ENCODE measurements at places on chromosomes 7 and 10.

- DNase-seq, result peak; percentile 72
Measured at GRCh38 chr10:2968401-2969058, 98.8 kb upstream of the PFKP start.

- no peak for DNase-seq
Measured at GRCh38 chr10:69295027-69295636, 16.8 kb downstream of the HK1 start.

DNA sequence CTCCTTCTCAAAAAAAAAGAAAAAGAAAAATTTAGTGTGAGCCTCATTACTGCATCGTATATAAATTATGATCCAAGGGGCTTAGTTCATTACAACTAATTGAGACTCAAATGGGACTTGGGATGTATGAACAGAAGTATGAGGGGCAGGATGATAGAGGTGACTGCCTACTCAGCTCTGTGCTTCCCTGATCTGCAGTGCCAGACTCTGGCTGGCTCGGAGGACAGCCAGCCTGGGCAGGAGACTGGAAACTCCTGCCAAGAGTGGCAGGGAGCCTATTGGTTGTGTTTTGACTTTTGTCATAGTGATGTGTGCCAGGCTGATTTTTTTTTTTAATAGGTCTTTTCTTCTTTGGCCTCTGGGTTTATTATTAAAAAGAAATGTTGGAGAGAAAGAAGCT is 73.8 kb upstream of the GTF2IRD1 start:
- DNase-seq, result no peak

GRCh38 chr10:15739254-15739970 is 19.7 kb upstream of the ITGA8 start:
- no peak for DNase-seq

DNA sequence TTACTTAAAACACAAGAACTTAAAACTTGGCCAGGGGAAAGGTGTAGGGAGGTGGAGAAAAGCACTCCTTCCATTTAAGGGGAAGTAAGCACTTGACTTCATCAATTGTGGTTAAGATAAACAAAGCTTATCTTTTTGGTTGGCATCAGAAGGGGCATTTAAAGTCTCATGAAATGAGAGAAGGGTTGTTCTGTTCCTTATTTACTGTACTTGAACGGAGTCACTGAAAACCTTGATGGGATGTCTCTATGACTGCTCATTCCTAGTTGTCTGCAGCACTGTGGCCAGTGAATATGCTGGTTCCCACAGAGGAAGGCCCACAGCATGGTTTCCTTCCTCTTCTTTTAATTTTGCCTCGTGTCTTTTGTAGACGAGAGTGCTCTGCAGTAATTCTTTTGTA is 229.3 kb downstream of the AUTS2 start:
- DNase-seq, result no peak

- peak; percentile 43 for DNase-seq
Measured at GRCh38 chr10:111973306-111973705, 210.3 kb downstream of the GPAM start.

DNA sequence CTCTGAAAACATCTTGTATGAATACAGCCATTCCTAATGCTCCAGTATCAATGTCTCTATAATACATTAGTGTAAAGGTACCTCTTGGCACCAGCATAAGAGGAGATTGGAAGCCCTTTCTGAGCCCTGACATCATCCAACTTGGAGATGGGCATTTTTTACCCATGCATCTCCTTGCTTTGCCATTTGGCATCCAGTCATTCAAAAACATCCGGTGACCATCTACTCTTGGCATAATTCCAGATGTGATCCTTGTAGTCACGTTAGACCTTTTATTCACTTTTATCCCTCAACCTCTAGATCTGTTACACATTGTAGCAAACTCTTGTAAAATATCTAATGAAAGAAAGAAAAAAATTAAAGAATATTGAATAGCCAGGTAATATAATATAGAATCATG is 17.9 kb upstream of the SGMS1 start:
- DNase-seq, result no peak

DNA sequence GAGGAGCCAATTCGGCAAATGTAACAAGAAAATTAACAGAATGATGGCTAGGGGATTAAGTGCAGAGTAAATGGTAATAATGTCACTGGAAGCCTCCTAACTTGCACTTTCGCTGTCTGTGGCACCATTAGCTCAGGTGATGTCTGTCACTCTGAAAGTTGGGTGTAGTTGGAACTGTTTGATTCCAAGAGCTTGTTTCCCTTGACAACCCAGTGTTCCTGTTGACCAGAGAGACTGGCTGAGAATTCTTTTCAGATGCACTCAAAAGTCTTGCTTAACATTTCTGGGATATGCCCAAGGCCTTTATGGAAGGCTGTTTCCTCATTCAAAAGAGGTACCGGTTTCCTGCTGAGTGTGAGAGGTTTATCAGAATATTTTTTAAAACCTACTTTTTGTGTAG is 49.6 kb downstream of the PLPP4 start:
- DNase-seq, result peak; percentile 52

GRCh38 chr7:87091487-87092066 is 32.1 kb upstream of the ELAPOR2 start:
- no peak for DNase-seq

DNA sequence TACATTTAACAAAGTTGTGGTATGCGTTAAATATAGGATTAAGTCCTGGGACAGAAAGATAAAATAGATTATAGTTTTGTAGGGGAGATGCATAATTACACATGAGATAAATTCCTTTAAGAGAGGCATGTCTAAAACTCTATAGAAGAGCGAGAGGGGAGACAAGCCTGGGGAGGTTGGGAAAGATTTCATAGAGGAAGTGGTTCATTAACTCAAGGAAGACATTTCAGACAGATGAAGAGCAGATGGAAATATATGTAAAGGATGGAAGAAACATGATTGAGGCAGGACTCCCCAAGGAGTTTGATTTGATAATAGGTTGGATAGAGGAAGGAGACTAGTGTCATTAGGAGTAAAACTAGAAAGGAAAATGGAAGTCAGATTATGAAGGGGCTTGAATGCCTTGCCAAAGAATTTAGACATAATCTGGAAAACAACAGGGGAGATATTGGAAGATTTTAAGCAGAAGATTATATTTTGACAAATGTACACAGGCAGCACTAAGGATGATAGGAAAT is 96.1 kb downstream of the PHTF2 start:
- DNase-seq, result no peak

DNA sequence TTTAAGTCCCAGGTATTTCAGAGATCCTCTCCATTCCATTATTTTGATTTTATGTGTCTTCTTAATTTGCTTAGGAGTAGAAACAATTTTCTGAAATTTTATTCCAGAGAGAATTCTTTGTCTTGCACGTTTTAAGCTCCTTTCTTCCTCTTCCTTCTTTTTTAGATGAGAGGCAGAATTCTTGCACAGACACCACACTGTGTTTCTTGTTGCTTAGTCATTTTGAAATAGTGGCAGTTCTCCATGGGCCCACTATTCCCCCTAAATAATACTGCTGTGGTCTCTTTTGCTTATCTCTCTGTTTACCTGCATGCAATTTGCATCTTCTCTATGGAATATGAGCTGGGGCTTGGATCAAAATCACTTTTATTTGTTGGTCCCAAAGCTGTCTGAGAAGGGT is 54.3 kb upstream of the WAC start:
- no peak for DNase-seq

DNA sequence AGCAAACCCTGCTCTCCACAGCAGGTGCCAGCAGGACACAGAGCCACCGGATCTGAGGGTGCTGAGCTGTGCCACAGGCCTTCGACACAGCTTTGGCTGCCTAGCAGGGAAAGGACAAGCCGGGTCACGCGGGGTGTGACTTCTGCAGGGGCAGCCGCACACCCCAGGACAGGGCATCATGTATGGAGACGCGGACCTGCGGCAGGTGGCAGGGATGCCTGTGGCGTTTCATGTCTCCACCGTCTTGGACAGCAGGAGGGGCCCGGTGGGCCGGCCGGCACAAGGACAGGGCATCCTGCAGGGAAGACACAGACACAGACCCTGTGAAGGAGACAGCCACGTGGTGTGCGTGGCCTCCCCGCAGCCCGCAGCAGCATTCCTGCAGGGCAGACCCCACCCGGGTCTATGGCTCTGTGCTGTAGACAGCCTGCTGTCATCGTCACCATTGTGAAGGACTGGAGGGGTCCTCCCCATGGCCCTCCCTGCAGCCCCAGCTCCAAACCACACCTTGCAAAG is 109.2 kb downstream of the PDGFA start:
- DNase-seq, result no peak

DNA sequence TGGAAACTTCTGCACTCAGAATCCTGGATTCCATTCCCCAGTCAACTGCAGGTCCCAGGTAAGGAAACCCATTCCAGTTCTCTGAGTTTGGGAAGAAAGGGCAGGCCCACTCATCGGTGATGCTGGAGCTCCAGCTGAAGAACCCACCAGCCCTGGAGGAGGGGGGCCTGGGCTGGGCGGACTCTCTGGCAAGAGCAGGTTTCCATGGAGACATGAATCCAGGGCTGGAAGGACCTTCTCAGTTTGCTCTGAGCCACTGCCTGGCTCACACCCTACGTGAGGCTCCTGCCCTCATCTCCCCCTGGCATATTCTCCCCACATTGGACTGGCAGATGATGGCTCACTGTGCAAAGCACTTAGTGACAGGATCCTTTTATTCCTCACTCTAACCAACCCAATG is 73.3 kb upstream of the CPXM2 start:
- no peak for DNase-seq

Measured in GM03348 (cell line).